Stimulated activated CD8-positive, alpha-beta memory T cell treated with anti-CD3 and anti-CD28 coated beads, Interleukin-2, amount 100 ng/mL, for 48 hours (primary cell): ENCODE measurements at places on chromosomes 3 and 15.
A peak's percentile ranks its signal among the peaks of the same experiment; 100 is the strongest.

DNA sequence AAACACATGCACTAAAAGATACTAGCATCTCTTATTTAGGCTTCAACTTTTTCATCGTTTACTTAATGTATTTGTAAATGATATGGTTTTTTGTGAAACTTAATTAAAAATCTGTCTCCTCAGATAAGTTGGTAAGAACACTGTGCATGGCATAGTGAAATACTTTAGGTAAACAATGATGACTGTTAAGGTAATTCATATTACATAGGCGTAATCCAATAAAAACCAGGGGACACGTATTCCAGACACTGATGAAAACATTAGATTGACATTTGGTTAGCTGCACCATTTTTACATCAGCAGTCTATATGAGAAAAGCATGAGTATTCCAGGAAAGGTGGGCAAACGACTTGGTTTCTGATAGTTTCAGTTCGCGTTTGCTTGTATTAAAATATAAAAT, 170.0 kb downstream of the MBNL1 start:
- DNase-seq = no peak

GRCh38 chr15:40806672-40807027, 239 bp upstream of the ZFYVE19 start:
- DNase-seq = no peak

DNA sequence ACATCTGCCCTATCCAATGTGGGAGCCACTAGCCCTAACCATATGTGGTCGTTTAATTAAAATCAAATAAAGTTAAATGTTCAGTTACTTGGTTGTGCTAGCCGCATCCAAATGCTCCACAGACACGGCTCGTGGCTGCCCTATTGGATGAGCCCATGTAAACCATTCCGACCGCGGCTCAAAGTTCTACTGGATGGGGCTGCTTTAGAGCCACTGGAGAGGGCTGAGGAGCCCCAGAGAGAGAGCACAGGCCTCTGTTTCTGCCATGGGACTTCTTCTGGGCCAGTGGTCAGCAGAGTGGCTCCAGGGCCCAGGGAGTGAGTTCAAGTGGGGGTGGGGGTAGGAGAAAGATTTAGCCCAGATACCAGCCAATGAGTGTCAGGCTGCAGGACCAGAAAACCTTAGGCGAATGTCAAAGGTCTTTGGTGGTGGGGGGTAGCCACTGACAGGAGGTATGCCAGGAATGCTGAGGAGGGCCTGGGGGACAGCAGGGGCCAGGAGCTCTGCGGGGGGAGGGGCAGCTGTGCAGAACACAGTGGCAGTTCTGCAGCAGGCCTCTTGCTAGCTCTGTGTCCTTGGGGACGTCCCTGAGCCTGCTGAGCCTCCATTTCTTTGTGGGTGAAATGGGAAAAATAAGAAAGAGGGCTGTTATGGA, 30.1 kb downstream of the SPSB4 start:
- no peak for DNase-seq

- peak; percentile 4 for DNase-seq
Observed at GRCh38 chr3:190586631-190587011, 72.7 kb downstream of the IL1RAP start.

DNA sequence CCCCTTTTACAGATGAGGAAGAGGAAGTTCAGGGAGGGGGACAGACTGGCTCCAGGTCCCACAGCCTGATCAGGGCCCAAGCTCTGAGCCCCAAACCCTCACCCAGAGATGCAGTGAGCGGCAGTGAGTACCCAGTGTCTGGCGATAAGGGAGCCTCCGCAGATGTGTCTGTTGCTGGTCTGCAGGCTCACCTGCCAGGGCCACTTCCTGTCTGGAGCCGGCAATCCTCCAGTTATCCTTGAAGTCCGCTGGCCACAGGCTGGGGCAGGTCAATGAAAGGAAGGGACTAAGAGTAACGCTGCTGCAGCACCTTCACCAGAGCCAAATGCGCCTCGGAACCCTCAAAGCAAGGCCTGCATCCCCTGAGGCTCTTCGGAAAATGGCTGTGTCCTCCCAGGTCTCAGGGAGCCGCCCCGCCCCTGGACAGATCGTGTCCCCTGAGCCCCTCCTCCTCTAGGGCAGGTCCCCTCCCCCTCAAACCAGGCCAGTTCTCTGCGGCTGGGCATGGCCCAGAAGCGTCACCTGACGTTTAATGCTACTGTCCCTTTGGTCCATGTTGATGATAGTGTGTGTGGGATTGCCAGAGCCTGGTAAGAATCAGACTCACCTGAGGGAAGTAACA, 51.5 kb downstream of the MYL3 start:
- DNase-seq = no peak

- no peak for DNase-seq
Observed at GRCh38 chr3:134644731-134645514, 5.9 kb downstream of the KY start.

DNA sequence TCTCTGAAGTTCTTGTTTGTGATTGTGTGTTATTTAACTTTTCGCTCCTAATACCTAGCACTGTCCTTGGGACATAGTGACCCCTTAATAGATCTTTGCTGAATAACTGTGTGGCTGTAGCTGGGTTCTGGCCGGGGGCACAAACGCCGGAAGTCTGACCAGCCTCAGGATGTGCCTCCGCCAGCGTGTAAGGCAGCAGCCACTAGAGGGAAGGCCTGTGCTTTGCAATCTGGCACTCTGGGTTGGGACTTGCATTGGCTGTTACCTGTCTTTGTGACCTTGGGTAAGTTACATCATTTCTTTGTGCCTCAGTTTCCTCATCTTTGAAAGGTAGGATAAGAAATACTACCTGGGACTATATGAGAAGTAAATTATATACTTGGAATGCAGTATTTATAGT, 158.7 kb downstream of the GHSR start:
- DNase-seq = no peak

- DNase-seq = no peak
Observed at GRCh38 chr3:194097141-194097882, 38.6 kb upstream of the HES1 start.

DNA sequence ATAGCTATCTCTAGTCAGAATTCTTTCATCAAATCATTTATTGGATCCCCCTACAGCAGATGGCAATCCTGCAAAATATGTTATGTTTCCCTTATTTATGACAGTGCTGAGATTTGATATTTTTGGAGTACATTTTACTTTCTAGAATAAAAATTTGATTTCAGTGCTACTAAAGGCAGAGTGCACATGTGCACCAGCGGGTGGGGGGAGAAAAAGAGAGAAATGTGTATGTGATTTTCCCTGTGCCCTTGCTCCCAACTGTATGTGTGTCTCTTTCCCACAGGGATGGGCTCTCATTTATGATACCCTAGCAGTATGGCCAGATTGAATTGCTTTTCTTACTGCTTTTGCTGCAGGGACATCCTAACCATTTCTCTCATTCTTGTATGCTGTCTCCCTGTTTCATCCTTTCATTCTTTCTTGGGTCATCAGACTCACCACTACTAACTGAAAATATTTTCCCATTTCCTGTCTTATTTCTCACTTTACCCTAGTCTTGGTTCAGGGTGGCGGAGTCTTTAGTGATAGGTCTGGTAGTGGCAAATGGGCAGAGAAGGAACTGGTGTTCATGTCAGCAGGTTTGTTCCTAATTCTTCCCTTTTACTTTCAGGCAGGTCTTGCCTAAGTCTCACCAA, 140.7 kb downstream of the TCF12 start:
- DNase-seq = no peak

- DNase-seq = no peak
Observed at GRCh38 chr15:85875756-85876155, 81.0 kb upstream of the KLHL25 start.

DNA sequence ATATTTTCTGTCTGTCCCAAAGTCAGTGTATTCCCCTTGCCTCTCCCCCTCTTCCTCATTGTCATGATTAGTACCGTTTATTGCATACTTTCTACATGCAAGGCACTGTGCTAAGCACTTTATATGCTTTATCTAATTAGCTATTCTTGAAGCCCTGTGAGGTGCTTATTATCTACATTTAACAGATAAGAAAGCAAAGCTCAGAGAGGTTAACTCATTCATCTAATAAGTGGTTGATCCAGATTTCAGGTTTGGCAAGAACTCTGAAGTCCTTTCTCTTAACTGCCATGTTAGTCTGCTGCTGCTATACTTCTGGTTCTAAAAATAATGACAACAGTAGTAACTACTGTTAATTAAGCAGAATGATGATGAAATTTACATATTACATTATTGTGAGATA, 13.5 kb downstream of the IQGAP1 start:
- DNase-seq = no peak

- DNase-seq = no peak
Observed at GRCh38 chr3:127003601-127004280, 20.8 kb downstream of the PLXNA1 start.
